ENCODE measurements at places on chromosomes 3 and 15.

- peak; percentile 7 for DNase-seq
These were observed 783 bp downstream of the RNF168 start for GRCh38 chr3:196502775-196503195.

DNA sequence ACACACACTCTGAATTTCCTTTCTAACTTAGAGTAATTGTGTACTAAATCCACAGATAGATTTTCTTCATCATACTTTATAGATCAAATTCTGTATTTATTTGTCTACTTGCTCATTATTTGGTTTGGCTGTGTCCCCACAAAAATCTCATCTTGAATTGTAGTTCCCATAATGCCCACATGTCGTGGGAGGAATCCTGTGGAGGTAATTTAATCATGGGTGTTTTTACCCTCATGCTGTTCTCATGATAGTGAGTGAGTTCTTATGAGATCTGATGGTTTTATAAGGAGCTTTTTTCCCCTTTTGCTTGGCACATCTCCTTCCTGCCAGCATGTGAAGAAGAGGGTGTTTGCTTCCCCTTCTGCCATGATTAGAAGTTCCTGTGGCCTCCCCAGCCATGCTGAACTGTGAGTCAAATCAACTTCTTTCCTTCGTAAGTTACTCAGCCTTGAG lies 198.3 kb upstream of the TGFBR2 start:
- no peak for DNase-seq

GRCh38 chr3:83003917-83004316 lies 1242.5 kb upstream of the GBE1 start:
- no peak for DNase-seq

GRCh38 chr3:56197259-56197965 lies 270.9 kb downstream of the ERC2 start:
- no peak for DNase-seq

GRCh38 chr3:51968883-51969678 lies 1.8 kb upstream of the PCBP4 start:
- DNase-seq, result peak; percentile 72

- DNase-seq, result no peak
These were observed 531 bp upstream of the BLOC1S6 start for GRCh38 chr15:45586601-45587094.

GRCh38 chr3:40108643-40109042 lies 200.9 kb upstream of the EIF1B start:
- DNase-seq, result no peak

GRCh38 chr3:111648991-111649579 lies 53.9 kb upstream of the ZBED2 start:
- no peak for DNase-seq

- no peak for DNase-seq
These were observed 17.6 kb downstream of the MYO5A start for GRCh38 chr15:52511084-52511483.

GRCh38 chr3:10292505-10293419 lies at the start of gene GHRL:
Gene GHRL, minus strand, starts transcription at chr3:10292947. Its CDS starts 2,767 bp downstream, at chr3:10290180.
- DNase-seq, result no peak

- DNase-seq, result no peak
These were observed 77.7 kb upstream of the STAC start for GRCh38 chr3:36302626-36303025.

- DNase-seq, result no peak
These were observed 52.2 kb downstream of the CMTM6 start for GRCh38 chr3:32450426-32450825.
